Hematopoietic multipotent progenitor cell (in vitro differentiated cells): ENCODE measurements at places on chromosomes 3 and 15.

DNA sequence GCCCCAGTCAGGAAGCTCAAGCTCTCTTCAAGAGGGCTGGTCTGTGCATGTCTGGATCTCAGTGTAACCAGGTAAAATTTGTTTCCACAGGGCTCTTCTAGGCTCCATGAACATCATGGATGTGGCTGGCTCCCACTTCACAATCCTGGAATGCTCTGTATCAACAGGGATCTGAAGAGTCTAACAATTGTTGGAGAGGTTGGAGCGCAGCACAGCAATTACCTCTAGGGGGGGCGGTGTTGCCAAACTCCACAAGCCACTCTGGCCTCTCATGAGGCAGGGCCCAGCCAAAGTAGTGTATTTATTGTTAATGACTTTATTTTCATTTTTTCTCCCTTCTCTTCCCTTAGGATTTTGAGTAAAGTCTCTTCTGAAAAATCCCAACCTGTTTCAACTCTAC lies 6.1 kb upstream of the EIF2B5 start:
- no peak for DNase-seq

DNA sequence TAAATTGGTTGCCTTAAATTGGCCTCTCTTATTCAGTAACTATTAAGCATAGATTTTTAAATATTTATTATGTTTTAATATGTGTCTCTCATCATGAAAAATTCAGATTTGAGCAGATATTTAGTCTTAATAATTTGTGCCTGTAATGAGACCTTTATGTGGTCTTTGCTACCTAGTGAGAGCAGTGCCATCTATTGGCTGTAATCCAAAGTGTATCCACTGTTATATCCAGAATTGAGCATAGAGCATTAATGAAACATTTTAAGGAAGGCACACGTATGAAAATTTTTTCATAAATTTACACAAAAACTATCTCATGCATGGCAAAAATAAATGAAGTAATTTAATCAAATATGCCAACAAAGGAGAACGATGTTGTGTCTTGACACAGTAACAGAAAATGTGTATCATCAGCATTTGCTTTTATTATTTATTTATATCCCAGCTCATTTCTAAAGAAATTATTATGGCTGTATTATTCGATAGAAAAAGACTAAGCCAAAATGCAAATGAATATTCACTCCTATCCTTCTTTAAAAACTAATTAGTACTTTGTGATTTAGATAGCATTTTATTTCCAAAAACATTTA lies 203.5 kb downstream of the RSRC1 start:
- DNase-seq: no peak

GRCh38 chr15:35522061-35522460 lies 23.9 kb downstream of the DPH6 start:
- DNase-seq: no peak

DNA sequence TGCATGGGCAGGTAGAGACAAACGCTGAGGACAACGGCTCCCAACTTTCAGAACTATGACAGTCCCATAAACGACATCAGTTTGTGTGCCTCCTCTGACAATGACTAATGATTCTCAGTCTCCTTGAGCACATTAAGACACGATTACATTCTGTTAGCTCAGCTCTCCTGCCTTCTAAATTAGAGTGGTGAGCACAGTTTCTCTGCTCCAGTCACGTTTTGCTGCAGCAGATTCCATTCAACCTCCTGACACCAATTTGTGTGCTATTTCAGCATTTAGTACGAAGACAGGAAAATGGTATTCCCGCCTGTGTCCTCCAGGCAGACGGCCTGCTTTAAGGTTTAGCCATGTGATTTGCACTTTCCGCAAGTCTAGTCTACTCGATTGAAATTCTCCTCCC lies 458.4 kb upstream of the CFAP20DC start:
- no peak for DNase-seq

DNA sequence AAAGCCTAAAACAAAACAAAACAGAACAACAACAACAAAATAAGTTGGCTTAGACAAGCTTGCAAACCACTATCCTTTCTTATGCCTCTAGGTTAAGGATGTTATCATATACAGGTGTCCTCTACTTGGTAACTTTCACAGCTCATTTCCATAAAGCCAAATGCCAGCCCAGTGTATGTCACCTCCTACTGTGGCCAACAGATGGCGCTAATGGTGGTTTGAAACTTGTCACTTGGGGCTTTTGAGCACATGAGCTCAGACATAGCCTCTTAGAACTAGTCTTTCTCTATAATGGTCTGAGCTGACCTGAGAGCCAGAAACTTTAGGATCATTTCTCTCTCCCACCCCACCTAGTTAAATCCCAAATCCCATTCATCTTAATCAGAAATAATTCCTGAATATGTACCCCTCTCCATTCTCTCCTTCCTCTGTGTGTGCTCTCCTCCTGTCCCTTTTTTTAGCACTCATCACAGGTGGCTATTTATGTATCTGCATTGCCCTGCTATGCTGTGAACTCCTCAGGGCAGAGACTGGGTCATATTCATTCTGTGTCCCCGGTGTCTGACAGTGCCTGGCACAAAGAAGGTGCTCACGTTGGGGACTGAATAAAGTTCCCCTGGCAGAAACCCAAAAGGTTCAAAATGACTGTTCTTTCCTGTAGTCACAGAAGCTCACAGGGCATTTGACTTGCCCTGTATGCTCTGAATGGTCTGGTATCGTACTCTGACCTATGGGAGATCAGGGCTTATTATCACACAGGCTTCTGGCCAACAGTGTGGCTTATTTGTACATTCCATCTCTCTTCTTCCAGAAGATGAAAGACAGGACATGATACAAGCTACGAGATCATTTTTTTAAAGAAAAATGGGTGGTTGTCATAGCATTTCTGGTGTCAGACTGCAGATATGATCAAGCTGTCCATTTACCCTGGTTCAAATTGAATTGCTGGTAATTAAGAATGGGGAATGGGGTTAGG lies 319.3 kb upstream of the AZI2 start:
- peak; percentile 29 for DNase-seq

GRCh38 chr3:143795874-143796273 lies 52.4 kb downstream of the SLC9A9 start:
- no peak for DNase-seq

DNA sequence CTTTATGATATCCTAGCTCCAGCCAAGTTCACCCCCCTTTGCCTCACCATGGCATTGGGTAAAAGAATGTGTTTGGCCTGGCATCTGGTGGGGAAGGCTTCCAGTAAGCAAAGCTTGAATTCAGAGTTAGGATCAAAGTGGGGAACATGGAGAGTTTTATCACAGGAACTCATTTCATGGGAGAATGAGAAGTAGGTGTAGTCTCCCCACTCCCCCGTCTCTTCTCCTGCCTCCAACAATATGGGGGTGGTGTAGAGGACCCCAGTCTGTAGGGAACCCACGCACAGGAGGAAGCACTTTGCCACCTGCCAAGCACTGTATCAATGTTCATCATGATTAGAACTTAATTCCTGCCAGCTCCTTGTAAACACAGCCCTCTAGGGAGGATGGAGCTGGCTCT lies 200.5 kb downstream of the UACA start:
- DNase-seq: no peak

- DNase-seq: no peak
Measured at GRCh38 chr3:107822308-107822707, 268.5 kb downstream of the CD47 start.

DNA sequence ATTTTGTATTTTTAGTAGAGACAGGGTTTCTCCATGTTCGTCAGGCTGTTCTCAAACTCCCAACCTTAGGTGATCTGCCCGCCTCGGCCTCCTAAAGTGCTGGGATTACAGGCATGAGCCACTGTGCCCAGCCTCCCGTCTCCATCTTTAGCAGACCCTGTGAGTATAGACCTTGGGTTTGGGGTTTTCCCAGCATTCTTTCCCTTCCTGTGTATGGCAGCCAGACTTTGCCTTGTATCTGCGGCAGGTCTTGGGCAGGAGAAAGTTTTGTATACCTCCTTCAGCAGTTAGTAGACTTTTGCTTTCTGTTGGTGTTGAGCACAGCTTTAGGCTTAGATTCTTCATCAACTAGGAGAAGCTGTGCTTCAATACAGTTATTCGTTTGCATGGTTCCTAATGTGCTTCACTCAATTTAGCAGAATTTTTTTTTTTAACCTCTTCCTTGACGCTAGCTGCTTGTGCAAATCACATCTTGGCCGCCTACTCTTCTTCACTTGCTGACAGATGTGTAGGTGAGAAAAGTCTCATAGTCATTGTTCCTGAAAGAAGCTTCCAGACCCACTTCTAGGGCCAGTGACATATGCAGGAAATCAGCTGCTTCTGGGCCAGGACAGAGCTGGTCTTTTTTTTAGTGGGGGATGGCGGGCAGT lies 38.4 kb downstream of the MAP2K1 start:
- no peak for DNase-seq

- DNase-seq: peak; percentile 92
Measured at GRCh38 chr3:130892759-130893375, 1.0 kb upstream of the ATP2C1 start.

DNA sequence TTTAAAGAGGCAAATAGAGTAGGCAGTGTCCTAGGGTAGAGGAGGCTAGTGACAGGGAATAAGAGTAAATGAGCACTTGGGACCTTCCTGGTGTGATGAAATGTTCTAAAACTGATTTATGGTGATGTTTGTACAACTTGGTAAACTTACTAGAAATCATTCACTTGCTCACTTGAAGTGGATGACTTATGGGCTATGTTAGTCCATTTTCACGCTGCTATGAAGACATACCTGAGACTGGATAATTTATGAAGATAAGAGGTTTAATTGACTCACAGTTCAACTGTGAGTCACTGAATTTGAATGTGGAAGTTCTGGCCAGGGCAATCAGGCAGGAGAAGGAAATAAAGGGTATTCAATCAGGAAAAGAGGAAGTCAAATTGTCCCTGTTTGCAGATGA lies 31.7 kb upstream of the DHX36 start:
- DNase-seq: no peak

GRCh38 chr3:52303811-52304210 lies 12.3 kb upstream of the DNAH1 start:
- no peak for DNase-seq

DNA sequence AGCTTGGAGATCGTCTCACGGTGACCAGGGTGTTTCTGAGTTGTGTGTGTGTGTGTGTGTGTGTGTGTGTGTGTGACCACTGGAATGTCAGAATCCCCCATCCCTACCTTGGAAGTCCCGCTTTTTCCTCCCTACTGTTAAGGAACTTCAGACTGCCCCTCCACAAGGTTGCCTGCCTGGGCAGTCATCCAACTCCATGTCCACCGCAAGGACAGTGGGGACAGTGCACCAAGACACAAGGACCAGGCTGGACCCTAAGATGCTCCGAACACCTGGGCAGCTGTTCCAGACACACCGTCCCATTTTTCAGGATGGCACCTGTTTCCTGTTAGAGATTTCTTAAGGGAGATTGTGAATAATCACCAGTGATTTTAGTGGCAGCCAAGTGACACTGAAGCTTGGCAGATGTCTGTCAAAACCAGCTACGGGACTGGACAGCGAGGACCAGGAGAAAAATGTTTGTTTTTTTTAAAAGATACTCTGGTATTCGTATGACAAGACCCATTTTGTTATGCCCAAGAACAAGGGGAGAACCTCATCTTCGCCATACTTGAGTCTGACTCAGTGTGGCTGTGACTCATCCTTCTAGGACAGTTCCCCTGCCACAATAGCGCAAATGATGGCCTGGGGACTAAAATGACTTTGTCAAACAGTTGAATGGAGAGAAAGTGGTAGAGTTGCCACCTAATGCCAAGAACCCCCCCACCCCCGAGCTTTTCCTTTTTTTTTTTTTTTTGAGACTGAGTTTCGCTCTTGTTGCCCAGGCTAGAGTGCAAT lies 15.5 kb downstream of the PAQR9 start:
- DNase-seq: no peak

GRCh38 chr3:65305836-65306235 lies 618.0 kb upstream of the ADAMTS9 start:
- no peak for DNase-seq

DNA sequence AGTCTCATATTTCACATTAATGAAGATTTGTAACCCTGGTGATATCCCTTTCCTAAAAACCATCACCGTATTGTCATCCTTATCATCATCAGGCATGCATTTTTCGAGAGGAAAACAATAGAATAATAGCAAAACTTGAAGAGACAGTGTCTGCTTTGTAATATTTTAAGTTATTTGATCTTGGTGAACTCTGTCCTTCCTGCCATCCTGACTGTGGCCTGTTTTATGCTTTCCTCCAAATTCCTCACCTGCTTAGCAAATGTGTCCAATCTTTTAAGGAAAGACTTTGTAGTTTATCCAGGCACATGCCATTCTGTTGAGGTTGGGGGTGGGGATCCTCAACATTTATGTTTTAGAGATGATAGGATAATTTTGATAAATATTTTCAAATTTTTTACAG lies 306.1 kb upstream of the COL8A1 start:
- DNase-seq: no peak

GRCh38 chr3:49872801-49873281 lies 3.1 kb upstream of the CAMKV start:
- peak; percentile 74 for DNase-seq

GRCh38 chr3:180329847-180330246 lies 272.1 kb upstream of the TTC14 start:
- no peak for DNase-seq

DNA sequence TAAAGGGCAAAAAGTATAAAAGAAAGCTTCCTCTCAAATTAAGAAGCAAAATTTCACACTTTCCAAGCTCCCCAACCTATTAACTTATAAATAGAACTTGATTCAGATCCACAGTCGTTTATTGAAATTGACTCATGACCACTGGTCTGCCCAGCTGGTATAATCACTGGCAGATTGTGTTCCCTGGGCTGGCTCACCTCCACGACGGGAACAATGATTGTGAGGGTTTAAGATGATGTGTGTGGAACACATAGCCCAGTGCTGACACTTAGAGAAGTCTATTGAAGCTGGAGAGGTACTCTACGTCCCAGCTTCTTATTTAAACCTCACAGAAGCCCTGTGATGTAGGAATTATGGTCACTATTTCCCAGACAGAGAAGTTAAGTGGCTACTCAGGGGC lies 90.4 kb downstream of the MB21D2 start:
- no peak for DNase-seq

DNA sequence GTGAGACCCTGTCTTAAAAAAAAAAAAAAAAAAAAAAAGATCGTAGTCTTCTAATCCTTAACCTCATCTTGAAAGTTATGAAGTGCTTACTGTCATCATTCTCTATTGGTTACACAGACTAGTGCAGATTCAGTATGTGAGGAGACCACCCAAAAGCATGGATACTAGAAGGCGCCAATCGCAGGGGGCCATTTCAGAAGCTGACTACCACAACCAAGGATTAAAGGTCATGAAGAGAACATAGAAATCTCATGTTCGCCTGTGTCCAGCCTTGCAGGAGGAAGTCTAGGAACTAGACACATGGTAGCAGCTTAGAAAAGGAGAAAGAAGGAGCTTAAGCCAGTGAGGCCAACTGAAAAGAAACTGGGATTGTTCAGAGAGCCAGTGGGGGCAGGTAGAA lies 207.8 kb downstream of the THSD4 start:
- DNase-seq: no peak
